ENCODE measurements at places on chromosomes 1 and 21.
A peak's percentile ranks its signal among the peaks of the same experiment; 100 is the strongest.

GRCh38 chr1:156772728-156773497, 5.6 kb downstream of the PRCC start:
- DNase-seq, result no peak
- H3K36me3 ChIP-seq, result peaks cover 12% of the 10 kb centered on the region
- no peaks in the 10 kb centered on the region for H3K27me3 ChIP-seq

DNA sequence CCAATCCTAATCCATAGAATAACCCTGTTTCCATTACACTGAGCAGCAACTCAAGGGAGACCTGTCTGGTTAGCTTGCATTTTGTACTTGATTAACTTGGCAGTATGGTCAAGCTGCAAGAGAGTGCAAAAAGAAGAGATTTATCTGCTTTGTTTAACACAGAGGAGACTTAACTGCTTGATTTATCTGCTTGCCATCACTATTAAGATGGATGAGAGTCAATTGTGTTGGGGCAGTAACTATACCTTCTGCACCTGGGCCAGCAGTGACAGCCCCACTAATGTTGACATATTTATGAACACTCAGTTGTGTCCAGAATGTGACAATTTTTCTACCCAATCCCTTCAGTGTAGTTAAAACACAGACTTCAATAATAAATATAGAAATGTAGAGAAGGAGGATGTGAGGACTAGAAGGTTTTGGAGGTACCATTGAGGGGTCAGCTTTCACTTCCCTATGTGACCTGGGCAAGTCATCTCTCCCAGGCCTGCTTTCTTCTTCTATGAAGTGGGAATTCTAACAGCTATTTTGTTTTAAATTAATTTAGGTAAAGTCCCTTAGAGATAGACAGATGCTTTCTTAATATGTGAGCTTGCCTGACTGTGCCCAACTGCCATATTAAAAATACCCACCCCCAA, 159.1 kb upstream of the KCNK2 start:
- no peak overlapping the region for H3K27ac ChIP-seq
- H3K4me1 ChIP-seq, result peaks cover 5% of the 10 kb centered on the region
- H3K36me3 ChIP-seq, result no peaks in the 10 kb centered on the region
- no peak for DNase-seq
- no peak overlapping the region for H3K4me3 ChIP-seq
- peaks cover 4% of the 10 kb centered on the region for H3K27me3 ChIP-seq

DNA sequence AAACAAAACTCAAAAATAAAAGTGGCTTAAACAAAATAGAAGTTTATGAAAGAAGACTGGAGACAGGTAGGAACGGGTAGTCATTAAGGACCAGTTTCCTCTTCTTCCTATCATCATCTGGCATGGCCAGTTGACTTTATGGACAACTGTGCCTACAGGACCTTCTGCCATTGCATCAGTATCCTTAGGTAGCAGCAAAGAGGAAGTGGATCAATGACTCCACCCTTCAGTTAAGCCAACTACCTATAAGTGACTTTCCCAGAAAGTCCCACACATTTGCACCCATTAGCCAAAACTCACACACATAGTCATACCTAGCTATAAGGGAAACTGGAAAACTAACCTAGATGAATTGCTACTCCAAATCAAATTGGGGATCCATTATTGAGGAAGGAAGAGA, 51.7 kb downstream of the RASAL2 start:
- H3K36me3 ChIP-seq, result peaks cover 2% of the 10 kb centered on the region
- no peak for DNase-seq
- H3K27me3 ChIP-seq, result no peaks in the 10 kb centered on the region
- no peak overlapping the region for H3K27ac ChIP-seq

DNA sequence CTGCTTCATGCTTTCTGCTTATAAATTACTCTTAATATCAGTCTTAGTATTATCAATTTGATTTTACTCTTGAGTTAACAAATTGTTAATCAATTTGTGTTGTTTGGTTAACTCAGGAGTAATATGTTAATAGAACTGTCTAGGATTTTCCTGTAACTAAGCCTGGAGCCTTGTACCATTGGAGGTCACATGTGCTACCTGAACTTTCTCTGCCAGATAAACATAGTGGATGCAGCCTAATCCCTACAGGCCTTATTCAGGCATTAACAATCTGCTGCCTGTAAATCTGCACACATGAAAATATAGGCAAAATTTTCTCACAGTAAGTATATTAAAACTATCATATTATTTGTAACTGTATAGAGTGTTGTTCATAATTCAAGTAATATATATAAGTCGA, 47.1 kb upstream of the TMPRSS2 start:
- H3K27me3 ChIP-seq, result peaks cover 2% of the 10 kb centered on the region
- no peak overlapping the region for H3K27ac ChIP-seq
- no peak for DNase-seq
- H3K4me3 ChIP-seq, result no peak overlapping the region
- H3K36me3 ChIP-seq, result no peaks in the 10 kb centered on the region

- peaks cover 32% of the 10 kb centered on the region for H3K36me3 ChIP-seq
- no peak overlapping the region for H3K27ac ChIP-seq
- H3K27me3 ChIP-seq, result no peaks in the 10 kb centered on the region
- H3K4me1 ChIP-seq, result no peaks in the 10 kb centered on the region
- no peak for DNase-seq
Observed at GRCh38 chr1:43421976-43422750, 31.6 kb downstream of the HYI start.

DNA sequence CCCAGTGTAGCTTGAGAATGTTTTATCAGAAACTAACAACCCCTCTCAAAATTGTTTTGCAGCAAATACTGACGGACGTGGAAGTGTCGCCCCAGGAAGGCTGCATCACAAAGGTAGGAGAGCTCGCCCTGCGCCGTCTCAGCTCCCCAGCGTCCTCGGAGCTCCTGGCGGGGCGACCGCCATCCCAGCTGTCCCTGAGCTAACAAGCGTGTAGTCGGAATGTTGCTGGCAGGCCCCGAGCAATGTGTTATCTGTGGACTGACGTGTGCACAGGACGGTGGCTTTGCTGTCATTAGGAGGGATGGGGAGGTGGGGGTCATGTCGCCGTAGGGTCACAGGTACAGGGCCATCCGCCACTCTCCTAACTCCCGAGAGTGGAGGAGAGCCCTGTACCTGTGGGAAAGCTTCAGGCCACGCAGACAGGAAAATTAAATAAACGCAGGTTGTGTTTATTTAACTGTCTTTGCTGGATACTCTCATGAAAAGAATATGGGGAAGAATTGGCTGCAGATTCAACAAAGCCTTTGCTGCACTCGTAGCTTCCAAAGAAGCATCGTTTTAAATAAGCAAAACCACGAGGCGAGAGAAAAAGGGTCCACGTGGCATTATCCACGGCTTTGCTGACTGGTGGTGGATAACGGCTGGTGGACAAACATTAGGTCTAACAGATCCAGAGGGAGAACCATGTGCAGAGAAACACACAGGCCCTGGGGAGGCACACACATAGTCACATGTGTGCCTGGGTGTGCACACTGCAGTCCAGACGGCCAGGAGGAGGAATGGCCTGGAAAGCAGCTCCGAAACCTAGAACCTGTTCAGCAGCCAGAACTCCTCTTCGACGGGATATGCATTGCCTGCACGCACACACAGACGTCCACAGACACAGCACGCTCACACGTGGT, 175.3 kb downstream of the PRDM16 start:
- no peak overlapping the region for H3K4me3 ChIP-seq
- DNase-seq, result no peak
- H3K4me1 ChIP-seq, result peaks cover 14% of the 10 kb centered on the region
- H3K27ac ChIP-seq, result no peak overlapping the region

DNA sequence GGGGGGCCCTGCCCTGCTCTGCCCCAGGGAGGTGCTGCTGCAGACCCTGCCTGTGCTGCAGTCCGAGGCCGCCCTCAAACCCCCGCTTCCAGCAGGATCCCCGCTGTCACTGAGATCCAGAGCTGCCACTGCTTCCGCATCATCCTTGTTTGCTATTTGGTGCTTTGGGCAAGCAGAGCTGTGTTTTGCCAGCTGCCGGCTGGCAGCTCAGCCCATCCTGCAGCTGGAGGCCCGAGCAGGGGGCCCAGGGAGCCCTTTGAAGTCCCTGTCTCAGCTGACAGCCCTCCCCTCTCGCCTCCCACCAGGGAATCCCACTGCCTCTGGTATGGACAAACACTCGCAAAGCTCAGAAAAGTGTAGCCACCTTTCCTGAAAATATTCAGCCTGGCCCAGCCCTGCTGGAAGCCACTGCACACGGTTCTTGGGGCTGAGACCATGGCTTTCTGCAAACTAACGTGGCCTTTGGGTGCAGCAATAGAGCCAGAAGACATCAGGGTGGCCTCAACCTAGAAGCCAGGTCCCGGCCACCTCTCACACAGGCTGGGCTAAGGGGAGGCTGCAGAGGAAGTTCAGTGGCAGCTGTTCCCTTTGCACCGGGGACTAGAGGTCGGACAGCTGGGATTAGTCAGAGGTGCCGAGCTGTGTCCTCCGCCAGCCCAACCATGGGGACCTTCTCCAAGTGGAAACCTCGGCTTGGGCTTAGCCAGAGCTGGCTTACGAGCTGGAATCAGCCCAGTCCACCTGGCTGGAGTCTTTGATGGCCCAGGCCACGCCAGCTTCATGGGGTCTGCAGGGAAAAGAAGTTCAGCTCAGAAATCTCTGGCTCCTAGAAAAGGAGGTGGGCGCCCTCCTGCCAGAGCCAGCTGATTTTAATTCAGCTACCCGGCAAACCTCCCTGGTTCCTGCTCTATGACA, 107.1 kb downstream of the SPSB1 start:
- H3K27ac ChIP-seq, result no peak overlapping the region
- DNase-seq, result no peak
- H3K36me3 ChIP-seq, result peaks cover 3% of the 10 kb centered on the region
- no peaks in the 10 kb centered on the region for H3K27me3 ChIP-seq
- no peak overlapping the region for H3K4me3 ChIP-seq

- H3K27ac ChIP-seq, result no peak overlapping the region
- peaks cover 31% of the 10 kb centered on the region for H3K36me3 ChIP-seq
- H3K4me1 ChIP-seq, result peaks cover 7% of the 10 kb centered on the region
- H3K27me3 ChIP-seq, result no peaks in the 10 kb centered on the region
- no peak overlapping the region for H3K4me3 ChIP-seq
Observed at GRCh38 chr21:33800753-33801423, 114.7 kb downstream of the ATP5PO start.

DNA sequence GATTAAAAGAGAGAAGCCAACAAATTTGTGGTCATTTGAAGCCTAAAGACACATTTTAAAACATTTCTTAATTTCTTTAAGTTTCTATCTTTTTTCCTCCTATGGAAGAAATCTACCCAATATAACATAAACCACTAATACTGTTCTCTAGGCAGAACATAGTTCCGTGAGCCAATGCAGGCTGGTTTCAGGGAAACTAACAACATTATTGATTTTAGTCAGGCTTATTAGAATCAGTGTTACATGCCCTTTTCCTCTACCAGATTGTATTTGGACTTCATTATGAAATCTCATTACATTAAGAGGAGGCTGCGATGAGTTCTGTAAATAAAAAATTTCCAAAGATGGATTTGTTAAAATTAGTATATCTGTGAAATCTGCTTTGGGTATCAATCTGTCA, 249.9 kb downstream of the PTBP2 start:
- H3K4me1 ChIP-seq, result peaks cover 8% of the 10 kb centered on the region
- H3K27ac ChIP-seq, result no peak overlapping the region
- H3K4me3 ChIP-seq, result no peak overlapping the region
- H3K36me3 ChIP-seq, result no peaks in the 10 kb centered on the region

- DNase-seq, result no peak
- peaks cover 8% of the 10 kb centered on the region for H3K27me3 ChIP-seq
- no peak overlapping the region for H3K27ac ChIP-seq
- no peaks in the 10 kb centered on the region for H3K4me1 ChIP-seq
- no peaks in the 10 kb centered on the region for H3K36me3 ChIP-seq
Observed at GRCh38 chr1:9633493-9633892, 18.0 kb upstream of the PIK3CD start.

GRCh38 chr1:234956821-234957329, 171.8 kb downstream of the TOMM20 start:
- no peaks in the 10 kb centered on the region for H3K36me3 ChIP-seq
- no peak for DNase-seq
- H3K4me1 ChIP-seq, result peaks cover 62% of the 10 kb centered on the region
- H3K27ac ChIP-seq, result peak overlapping the region; percentile 86
- no peak overlapping the region for H3K4me3 ChIP-seq

DNA sequence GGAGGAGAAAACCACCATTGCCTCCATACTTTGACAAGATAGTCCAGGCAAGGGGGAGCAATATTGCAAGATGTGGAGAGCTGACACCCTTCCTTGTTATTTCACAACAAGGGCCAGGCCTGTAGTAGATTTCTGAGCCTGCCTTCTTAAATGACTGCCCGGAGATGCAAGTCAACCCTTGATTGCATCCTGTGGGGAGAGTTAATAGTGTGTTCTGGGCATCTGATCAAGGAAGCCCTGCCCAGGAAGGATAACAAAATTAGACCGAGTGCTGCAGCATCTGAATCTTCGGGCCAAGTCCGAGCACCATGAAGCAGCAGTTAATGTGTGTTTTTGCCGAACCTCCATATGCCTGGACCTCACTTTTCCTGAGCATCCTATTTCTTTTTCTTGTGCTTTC, 382.3 kb downstream of the PRDM2 start:
- no peaks in the 10 kb centered on the region for H3K4me1 ChIP-seq
- H3K27me3 ChIP-seq, result peaks cover 21% of the 10 kb centered on the region
- DNase-seq, result no peak
- no peak overlapping the region for H3K4me3 ChIP-seq
- no peak overlapping the region for H3K27ac ChIP-seq

DNA sequence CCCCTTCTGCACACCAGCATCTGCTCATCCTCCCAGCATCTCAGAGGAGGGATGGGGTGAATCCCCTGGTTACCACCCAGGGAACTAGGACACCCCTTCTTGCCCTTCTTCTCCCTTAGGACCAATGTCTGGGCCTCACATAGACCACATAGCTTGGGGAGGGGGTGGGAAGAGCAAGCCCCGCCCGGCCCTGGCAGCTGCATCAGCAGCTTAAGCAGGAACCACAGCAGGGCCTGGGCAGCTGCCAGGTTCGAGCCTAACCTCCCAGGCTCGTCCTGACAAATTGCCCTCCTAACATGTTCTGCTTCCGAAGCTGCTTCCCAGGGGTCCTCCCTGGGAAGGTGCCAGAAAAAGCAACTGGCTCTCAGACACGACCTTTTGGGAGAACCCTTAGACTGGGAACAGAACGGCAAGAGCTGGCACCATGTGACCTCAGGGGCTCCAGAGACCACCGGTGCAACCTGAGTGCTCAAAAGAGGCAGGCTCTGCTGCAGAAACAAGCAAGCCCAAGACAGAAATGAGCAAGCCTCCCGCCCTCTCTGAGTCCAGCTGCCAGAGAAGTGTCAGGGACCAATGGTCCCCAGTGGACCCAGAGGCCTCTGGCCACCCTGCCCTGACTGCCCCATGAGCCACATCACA, 18.4 kb upstream of the CLSTN1 start:
- no peaks in the 10 kb centered on the region for H3K36me3 ChIP-seq
- H3K4me1 ChIP-seq, result peaks cover 3% of the 10 kb centered on the region
- H3K27me3 ChIP-seq, result no peaks in the 10 kb centered on the region
- H3K27ac ChIP-seq, result no peak overlapping the region

GRCh38 chr1:185938396-185938795, 204.2 kb downstream of the HMCN1 start:
- H3K27ac ChIP-seq, result no peak overlapping the region
- DNase-seq, result no peak
- H3K36me3 ChIP-seq, result peaks cover 15% of the 10 kb centered on the region
- H3K4me1 ChIP-seq, result no peaks in the 10 kb centered on the region
- no peaks in the 10 kb centered on the region for H3K27me3 ChIP-seq

- H3K36me3 ChIP-seq, result peaks cover 3% of the 10 kb centered on the region
- H3K4me3 ChIP-seq, result no peak overlapping the region
- no peaks in the 10 kb centered on the region for H3K27me3 ChIP-seq
Observed at GRCh38 chr1:112887599-112888283, 68.3 kb downstream of the SLC16A1 start.

All from mesothelial cell of epicardium (in vitro differentiated cells).